Left hindlimb (tissue), 1 donor: ENCODE measurements at places on chromosomes 4 and X.
A peak's percentile ranks its signal among the peaks of the same experiment; 100 is the strongest.

GRCh38 chr4:165715989-165716388, 157.0 kb upstream of the TLL1 start:
- no peak for DNase-seq

DNA sequence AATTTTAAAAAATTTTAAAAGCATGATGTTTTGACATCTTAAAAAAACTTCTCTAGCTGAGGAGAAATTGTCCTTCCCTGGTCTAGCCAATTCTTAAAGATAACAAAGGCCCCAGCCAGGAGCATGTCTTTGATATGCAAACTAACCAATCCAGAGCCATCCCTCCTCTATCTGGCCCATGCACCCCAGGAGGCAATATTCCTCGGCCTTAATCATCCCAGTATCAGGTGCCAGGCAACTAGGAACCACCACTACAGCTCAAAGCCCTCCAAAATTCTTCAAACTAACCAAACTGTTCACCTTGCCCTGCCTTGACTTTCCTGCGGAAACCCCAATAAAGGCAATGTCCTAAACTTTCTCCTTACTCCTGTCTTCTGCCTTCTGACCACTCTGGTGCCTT, 97.8 kb upstream of the USP9X start:
- no peak for DNase-seq

DNA sequence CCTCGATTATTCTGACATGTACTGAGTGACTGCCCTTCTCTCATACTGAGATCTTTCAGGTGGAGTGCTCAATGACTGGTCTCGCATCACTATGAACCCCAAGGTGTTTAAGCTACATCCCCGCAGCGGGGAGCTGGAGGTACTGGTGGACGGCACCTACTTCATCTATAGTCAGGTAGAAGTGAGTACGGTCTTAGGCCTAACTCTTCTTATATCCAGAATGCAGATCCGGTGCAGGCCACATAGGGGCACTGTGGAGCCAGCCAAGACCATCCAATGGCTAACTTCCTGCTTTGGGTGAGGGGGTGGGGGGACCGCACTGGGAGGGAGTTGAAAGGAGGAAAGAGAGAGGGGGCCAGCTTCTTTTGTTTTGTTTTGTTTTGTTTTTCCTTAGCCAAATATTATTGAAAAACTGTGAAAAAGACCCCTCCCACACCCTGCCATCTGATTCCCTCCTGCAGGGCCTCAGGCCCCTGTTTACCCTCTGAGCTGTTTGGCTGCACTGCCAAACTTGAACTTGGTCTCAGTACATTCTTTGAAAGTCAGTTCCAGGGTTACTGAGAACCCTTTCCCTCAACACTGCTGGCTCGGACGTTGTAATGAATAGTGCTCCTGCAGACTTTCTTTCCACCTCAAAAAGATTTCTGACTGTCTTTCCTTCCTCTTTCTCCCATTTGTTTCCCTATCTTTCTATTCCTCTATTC, 16.2 kb downstream of the AWAT2 start:
- no peak for DNase-seq

DNA sequence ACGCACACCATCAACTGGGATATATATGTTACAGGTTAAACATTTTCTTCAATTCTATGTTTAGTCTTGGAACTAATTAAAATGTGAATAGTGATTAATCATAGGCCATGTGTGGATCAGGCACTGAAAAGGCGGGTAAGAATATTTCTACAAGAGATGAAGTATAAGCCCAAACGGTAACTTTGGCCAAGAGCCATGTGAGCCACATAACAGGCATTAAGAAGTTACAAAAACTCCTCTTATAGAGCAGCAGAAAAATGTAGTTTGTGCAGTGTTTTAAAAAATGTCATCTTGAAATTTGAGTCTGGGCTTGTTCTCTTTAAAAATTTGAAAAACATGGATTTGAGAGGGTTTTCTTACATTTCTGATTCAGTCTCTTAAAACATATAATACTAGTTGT, 521.8 kb upstream of the DIPK2B start:
- no peak for DNase-seq

DNA sequence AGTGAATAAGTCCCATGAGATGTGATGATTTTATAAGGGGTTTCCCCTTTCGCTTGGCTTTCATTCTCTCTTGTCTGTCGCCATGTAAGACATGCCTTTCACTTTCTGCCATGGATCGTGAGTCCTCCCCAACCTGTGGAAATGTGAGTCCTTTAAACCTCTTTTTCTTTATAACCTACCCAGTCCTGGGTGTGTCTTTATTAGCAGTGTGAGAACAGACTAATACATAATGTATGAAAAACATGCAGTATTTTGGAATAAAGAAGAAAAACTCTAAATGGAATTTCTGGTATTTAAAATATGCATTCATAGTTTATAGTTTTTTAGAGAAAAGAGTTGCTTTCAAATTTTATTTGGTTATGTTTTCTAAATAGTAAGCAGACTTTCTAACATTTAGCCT, 360.7 kb downstream of the PCDH7 start:
- no peak for DNase-seq

GRCh38 chrX:40147126-40147952, 49.6 kb upstream of the BCOR start:
- no peak for DNase-seq

DNA sequence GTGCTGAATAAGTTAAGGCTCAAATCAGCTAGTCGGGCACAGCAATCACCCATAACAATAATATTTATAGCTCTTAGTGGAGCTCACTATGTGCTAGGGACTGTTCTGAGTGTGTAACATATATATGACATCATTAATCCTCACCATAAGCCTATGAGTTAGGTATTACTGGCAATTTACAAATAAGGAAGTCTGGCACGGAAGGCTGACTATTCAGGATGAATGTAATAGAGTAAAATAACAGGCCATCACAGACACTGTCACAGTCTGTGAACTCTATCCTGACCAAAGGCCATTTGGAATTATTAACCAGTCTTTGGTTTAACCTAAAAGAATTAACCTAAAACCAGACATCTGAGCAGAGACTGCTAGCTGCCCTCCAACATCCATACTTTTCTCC, 119.3 kb downstream of the C4orf51 start:
- DNase-seq, result no peak

GRCh38 chr4:153684182-153684970, at the start of gene TLR2:
Gene TLR2 (plus strand): TSS chr4:153684280. CDS start chr4:153702908, 18,628 bp downstream.
- peak; percentile 72 for DNase-seq

- DNase-seq, result no peak
Measured at GRCh38 chrX:69080855-69081465, 84.3 kb downstream of the PJA1 start.

- DNase-seq, result no peak
Measured at GRCh38 chr4:8213121-8213520, 14.0 kb downstream of the SH3TC1 start.

DNA sequence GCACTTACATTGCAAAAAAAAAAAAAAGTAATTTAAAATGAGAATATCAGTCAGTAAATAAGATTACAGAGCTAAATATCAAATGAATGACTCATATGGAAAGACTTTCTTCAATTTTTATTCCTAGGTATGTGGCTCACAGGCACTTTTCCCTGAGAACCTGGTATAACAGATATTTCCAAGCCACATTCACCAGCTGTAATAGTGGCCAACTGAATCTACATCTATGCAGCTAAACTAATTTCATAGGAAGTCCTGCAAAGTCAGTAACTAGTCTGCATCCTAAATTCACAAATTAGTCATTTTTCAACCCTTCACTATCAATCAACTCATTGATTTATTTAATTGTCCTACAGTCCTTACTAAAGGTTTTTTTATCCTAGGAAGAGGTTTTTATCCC, 5.6 kb downstream of the PDE5A start:
- DNase-seq, result no peak

- no peak for DNase-seq
Measured at GRCh38 chrX:115366535-115366934, 77.0 kb downstream of the LUZP4 start.

DNA sequence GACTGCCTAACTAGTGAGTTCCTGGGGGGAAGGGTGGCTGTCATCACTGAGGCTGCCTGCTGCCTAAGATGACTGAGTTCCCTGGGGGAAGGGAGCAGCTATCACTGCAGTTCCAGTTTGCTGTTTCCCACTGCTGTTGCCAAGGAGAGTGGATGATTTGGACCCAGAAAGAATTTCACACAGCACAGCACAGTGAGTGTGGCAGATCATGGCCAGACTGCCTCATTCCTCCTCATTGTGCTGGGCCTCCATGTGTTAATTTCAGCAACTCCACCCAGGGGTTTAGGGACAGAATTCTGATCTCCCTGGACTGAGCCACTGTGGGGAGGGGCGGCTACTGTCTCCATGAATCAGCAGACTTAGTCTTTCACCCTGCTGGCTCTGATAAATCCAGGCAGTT, 125.0 kb downstream of the TEX13C start:
- no peak for DNase-seq

GRCh38 chr4:40395908-40396793, 61.0 kb downstream of the CHRNA9 start:
- DNase-seq, result no peak

DNA sequence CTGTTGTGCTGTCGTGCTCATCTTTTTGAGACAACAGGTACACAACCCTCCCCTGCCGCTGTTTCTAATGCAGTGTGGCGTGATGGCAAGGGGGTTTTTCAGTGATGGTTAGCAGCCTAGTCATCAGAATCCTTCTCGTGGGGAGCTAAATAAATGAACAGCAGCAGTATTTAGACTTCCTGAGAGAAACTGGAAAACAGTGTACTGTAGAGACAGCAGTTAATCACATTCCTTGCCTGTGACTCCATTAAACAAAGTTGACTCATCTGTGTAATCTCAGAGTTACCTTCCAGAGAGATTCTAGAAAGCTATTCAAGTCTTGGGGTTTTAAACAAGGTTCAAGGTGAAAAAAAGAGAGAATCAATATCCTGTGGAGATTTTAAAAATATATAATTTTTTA, 1753.2 kb upstream of the PCDH7 start:
- no peak for DNase-seq

DNA sequence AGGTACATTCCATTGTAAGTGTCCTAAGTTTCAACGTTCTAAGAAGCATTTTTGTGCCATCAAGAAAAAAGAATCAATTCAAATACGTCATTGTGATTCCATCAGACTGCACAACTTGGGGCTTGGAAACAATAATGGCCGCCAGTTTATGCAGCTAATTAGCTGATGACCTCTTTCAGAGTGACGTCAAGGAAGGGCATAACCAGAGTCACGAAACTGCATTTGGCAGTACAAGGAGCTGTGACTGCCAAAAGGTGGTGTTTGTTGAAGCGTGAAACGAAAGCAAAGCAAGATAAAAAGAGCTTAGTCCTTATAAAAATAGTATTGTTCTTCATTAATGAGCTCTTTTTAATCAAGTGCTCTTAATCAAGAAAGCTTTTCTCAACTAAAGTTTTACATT, 81.1 kb upstream of the SH3RF1 start:
- DNase-seq, result no peak

GRCh38 chr4:4853921-4854648, 5.4 kb upstream of the MSX1 start:
- DNase-seq, result no peak

DNA sequence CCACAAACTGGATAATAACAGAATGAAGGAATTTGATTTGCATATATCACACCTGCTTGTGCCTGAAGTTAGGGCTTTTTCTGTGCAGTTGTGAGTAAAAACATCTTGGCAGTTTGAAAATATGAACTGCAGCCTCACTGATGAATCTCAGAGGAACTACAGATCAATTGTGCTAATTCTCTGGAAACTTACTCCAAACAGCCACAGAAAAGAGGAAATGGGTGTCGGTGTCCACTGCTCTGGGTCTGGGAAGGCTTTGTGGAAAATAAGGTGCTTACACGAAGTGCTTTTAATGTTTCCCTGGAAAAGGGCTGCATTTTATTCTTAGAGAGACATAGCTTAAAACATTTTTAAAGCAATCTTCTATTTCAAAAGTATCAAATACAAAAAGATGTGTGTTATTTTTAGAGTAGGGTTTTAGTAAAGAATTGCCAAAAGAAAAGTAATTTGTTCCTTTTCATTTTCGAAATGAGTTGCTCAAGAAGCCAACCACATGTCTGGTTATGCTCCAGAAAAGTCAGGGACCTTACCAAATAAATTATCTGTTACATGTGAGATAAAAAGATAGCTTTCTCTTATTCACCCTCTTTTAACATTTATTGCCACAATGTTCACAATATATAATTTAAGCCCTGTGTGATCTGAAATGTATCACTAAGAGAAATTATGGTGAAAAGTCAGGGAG, 240.1 kb downstream of the FRAS1 start:
- no peak for DNase-seq

- DNase-seq, result no peak
Measured at GRCh38 chr4:159860945-159861344, 758.1 kb downstream of the RAPGEF2 start.
